ENCODE measurements at places on chromosomes 2 and 18.

- DNase-seq, result no peak
Measured at GRCh38 chr2:195620501-195620900, 36.5 kb upstream of the SLC39A10 start.

GRCh38 chr2:149271575-149271974 is 58.8 kb upstream of the LYPD6 start:
- DNase-seq, result no peak

DNA sequence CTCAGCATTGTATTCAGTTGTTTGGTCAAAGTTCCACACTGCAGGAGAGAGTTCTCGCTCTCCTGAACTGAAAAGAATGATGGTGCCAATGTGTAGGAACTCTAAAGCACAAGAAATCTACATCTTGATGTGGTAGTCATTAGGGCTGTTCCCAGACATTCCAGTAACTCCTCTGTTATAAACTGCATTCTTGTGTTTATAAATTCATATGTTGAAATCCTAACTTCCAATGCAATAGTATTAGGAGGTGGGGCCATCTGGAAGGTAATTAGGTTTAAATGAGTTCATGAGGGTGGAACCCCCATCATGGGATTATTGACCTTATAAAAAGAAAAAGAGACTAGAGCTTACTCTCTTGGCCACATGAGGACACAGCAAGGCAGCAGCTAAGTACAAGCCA is 239.6 kb downstream of the CDH20 start:
- DNase-seq, result no peak

GRCh38 chr2:202037086-202037485 is 3.4 kb downstream of the FZD7 start:
- no peak for DNase-seq

- DNase-seq, result no peak
Measured at GRCh38 chr2:27653397-27653796, 10.0 kb downstream of the SUPT7L start.

DNA sequence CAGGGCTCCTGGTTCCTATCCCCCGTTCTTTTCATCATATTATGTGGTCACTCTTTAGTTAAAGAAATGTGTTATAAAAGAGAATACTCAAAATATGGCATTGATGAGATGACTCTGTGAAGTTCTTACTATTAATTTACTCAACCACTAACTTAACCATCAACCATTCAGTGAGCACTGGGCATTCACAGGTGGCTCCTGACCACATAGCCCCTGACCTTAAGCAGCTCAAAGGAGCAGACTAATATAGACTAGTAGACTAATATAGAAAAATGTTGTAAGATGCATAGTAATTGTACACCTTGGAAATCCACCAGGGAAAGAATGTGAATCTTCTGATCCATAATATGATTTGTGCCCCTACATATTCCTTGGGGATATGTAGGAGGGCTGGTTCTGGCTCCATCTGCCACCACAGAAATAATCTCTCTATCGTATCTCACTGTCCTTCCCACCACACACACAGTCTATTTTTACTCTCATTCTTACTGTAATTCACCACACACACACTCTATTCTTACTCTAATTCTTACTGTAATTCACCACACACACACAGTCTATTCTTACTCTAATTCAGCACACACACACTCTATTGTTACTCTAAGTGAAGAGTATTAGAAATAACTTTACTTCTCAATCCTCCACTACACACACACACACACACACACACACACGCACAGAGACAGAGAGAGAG is 188.9 kb upstream of the ITGA4 start:
- DNase-seq, result no peak

GRCh38 chr18:11801573-11801972 is 49.6 kb upstream of the CHMP1B start:
- no peak for DNase-seq

GRCh38 chr18:49167084-49167483 is 216.3 kb upstream of the SMAD7 start:
- DNase-seq, result no peak

GRCh38 chr2:64327510-64328414 is 126.2 kb upstream of the LGALSL start:
- peak; percentile 14 for DNase-seq

- DNase-seq, result no peak
Measured at GRCh38 chr2:109376115-109376514, 237.7 kb downstream of the SEPTIN10 start.

DNA sequence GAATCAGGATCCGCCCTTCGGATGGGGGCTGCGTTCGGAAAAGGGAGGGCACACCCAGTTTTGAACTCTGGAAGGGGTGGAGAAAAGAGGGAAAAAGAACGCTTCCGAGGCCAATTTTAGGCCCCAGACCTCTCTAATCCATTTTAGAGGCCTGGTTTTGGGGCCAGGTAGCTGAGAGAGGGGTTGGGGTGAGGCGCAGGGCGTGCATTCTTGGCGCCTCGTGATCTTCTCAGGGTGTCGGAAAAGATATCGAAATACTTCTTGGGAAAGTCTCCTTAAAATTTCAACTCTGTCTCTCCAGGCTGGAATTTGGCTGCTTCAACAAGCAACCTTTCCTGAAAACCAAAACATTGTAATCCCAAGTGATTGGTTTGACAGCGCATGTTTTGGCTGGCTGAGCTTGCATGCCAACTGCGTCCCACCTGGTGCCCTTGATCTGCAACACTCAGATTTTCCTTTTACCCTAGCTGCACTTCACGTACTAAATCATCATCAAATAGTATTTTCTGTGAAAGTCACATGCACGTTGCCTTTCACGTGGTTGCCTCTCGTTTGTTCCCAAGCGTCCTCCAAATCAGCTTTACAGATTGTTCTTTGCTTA is 864 bp upstream of the XPO1 start:
- DNase-seq, result peak; percentile 13

GRCh38 chr2:14256890-14257289 is 375.6 kb upstream of the LRATD1 start:
- no peak for DNase-seq

DNA sequence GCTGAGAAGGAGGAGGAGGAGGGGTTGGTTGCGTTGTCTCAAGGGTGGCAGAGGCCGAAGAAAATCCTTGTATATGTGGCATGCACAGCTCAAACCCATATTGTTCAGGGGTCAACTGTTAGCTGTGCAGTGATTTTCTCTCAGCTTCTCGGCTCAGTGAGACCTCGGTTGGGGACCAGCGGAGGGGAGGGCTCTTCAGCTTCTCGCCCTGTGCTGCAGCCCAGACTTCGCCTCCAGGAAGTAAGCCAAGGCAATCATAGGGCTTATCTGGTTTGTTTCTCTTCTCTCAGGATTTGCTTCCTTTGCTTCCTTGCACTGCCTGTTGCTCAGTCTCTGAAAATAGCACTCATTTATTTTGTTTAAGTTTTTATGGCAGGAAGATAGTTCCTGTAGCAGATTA is 85.5 kb downstream of the SOWAHC start:
- no peak for DNase-seq

- no peak for DNase-seq
Measured at GRCh38 chr18:75351409-75351808, 76.1 kb downstream of the SMIM21 start.

- DNase-seq, result no peak
Measured at GRCh38 chr2:46229134-46230063, 67.8 kb upstream of the EPAS1 start.

DNA sequence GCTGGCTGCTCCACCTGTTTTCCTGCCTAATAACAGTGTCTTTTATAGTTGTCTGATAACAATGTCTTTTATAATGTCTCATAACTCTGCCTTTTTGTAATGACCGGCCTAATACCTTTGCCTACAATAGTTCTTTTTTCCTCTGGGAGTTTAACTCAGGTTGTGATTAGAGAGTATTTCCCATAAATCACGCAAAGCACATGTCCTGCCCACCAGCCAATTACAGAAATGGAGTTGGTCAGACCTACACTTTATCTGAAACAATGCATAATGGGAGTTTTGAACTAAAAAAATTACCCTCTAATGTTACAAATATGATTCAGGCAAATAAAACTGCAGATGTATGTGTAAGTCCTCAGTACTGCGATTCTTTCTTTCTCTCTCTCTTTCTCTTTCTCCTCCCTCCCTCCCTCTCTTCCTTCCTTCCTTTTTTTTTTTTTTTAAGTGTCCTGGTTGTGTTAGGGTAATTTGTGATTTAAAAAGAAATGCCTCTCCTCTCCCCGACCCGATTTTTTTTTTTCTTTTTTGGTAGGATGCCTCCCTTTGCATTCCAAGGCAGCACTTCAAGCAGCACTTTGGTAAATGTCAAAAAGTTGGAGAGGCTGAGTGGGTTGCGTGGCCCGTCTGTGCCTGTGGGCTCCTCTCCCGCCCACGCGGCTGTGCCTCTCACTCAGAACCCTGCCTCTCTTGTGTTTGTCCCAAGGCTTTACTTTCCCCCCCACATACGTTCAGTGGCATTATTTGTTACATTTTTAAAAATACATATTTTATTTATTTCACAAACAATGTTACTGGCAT is 147.3 kb downstream of the AGAP1 start:
- DNase-seq, result no peak

DNA sequence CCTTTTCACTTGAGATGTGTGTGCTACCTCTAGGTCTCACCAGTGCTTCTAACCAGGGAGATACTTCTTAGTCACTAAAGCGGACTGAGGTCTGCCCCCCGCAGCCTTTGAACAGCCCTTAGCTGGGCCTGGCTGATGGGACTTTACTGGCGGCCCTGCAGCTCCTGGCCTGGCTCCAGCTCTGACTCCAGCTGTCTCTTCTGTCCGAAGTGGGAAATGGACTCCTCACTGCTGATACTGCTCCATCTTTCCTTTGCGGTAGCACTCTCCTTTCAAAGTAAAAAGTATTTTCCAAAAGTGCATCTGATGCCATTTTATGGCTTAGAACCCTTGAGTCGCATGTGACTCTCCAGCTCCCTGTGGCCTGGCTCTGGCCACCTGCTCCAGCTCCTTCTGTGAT is 64.5 kb downstream of the ATP9B start:
- no peak for DNase-seq

DNA sequence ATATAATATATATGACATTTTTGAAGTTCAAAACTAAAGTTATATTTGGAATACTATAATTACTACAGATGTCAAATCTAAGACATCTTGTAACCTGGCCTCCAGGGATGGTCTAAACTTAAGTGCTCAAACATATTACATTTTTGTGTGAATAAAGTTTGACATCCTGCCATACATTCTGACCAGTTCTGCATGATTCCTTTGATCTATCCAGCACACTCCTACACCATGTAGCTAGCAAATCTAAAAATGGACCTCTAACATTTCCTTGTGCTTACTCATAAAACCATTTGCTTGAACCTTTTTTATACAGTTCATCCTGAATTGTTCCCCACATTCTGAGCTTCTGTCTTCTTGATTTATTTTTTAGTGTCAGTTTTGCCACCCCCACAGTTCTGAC is 294.3 kb upstream of the ZNF804A start:
- DNase-seq, result no peak

DNA sequence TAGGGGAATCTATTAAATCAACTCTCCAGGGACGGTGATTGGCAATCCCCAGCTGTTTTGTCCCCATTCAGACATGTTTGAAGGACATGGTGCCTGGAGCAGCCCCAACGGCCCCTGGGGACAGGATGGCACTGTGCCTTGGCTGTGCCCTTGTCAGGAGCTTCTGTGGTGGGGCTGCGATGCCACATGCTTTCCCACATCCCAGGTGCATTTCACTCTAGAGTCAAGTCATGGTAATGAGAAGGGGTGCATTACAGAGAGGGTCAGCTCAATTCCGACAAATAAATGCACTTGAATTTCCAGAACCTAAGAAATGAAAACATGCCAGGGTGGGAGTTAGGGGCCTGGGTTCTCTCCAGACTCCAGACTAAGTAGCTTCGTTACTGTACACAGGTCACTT is 289.4 kb upstream of the PXDN start:
- DNase-seq, result no peak

GRCh38 chr2:76997296-76997695 is 524.9 kb downstream of the LRRTM4 start:
- DNase-seq, result no peak

- no peak for DNase-seq
Measured at GRCh38 chr2:158835431-158835830, 40.3 kb downstream of the DAPL1 start.

DNA sequence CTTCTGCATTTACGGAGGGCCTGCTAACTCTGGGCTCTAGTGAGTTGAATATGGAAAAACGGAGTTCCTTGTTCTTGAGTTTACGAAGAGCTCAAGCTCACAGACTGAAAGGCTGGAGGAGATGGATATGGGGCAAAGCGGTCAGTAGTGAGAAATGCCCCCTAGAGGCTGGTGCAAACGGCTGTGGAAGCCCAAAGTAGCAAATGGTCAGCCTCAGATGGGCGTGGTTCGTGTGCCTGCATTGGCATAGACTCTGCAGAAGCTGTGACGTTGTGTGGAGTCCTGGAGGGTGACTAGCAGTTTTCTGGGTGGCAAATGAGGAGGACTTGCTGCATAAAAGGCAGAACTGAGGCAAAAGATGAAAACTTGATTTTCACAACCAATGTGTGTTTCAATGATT is 93.6 kb upstream of the TWIST2 start:
- DNase-seq, result no peak
